Sigmoid colon (tissue), 7 donors: ENCODE measurements at places on chromosomes 12 and 14. TPM values are rescaled to one million over a fixed set of nuclear protein-coding genes. Genes with fewer than 3 reads are reported as not detected.

- H3K4me3 ChIP-seq, result no peak overlapping the region
- no peak overlapping the region for H3K27ac ChIP-seq
- no peaks in the 10 kb centered on the region for H3K4me1 ChIP-seq
- DNase-seq, result no peak
- no peaks in the 10 kb centered on the region for H3K36me3 ChIP-seq
- H3K27me3 ChIP-seq, result no peaks in the 10 kb centered on the region
Measured at GRCh38 chr12:84732828-84733340, 179.7 kb downstream of the SLC6A15 start.

GRCh38 chr14:32200368-32201192 is 1.3 kb upstream of the RNU6-7 start:
- peak overlapping the region; percentile 85 for H3K27ac ChIP-seq
- peaks cover 12% of the 10 kb centered on the region for H3K4me1 ChIP-seq
- H3K4me3 ChIP-seq, result peak overlapping the region; percentile 68

- no peaks in the 10 kb centered on the region for H3K36me3 ChIP-seq
- no peak overlapping the region for H3K27ac ChIP-seq
- no peaks in the 10 kb centered on the region for H3K27me3 ChIP-seq
- no peak overlapping the region for H3K4me3 ChIP-seq
Measured at GRCh38 chr14:51962711-51963110, 26.6 kb upstream of the RTRAF start.

GRCh38 chr12:7705846-7706245 is 5.4 kb upstream of the DPPA3 start:
- no peaks in the 10 kb centered on the region for H3K36me3 ChIP-seq
- no peak overlapping the region for H3K27ac ChIP-seq
- no peaks in the 10 kb centered on the region for H3K27me3 ChIP-seq
- DNase-seq, result no peak
- H3K4me3 ChIP-seq, result no peak overlapping the region
- no peaks in the 10 kb centered on the region for H3K4me1 ChIP-seq

- H3K27ac ChIP-seq, result no peak overlapping the region
- no peaks in the 10 kb centered on the region for H3K4me1 ChIP-seq
- DNase-seq, result no peak
Measured at GRCh38 chr12:89247541-89247942, 104.8 kb downstream of the DUSP6 start.

GRCh38 chr14:50237427-50237826 is 6.0 kb upstream of the SOS2 start:
- no peaks in the 10 kb centered on the region for H3K36me3 ChIP-seq
- no peak overlapping the region for H3K27ac ChIP-seq
- no peak overlapping the region for H3K4me3 ChIP-seq
- DNase-seq, result no peak

- H3K36me3 ChIP-seq, result no peaks in the 10 kb centered on the region
- no peaks in the 10 kb centered on the region for H3K27me3 ChIP-seq
- H3K4me1 ChIP-seq, result no peaks in the 10 kb centered on the region
- no peak for DNase-seq
- no peak overlapping the region for H3K27ac ChIP-seq
Measured at GRCh38 chr14:72598306-72598705, 295.6 kb downstream of the DPF3 start.

GRCh38 chr14:101442451-101442850 is 118.8 kb upstream of the DIO3 start:
- no peak for DNase-seq
- no peaks in the 10 kb centered on the region for H3K36me3 ChIP-seq
- no peaks in the 10 kb centered on the region for H3K4me1 ChIP-seq

GRCh38 chr12:26298785-26299621 is 103.6 kb downstream of the SSPN start:
- no peaks in the 10 kb centered on the region for H3K36me3 ChIP-seq
- peak overlapping the region; percentile 16 for H3K4me3 ChIP-seq
- peaks cover 13% of the 10 kb centered on the region for H3K4me1 ChIP-seq
- peak overlapping the region; percentile 72 for H3K27ac ChIP-seq

DNA sequence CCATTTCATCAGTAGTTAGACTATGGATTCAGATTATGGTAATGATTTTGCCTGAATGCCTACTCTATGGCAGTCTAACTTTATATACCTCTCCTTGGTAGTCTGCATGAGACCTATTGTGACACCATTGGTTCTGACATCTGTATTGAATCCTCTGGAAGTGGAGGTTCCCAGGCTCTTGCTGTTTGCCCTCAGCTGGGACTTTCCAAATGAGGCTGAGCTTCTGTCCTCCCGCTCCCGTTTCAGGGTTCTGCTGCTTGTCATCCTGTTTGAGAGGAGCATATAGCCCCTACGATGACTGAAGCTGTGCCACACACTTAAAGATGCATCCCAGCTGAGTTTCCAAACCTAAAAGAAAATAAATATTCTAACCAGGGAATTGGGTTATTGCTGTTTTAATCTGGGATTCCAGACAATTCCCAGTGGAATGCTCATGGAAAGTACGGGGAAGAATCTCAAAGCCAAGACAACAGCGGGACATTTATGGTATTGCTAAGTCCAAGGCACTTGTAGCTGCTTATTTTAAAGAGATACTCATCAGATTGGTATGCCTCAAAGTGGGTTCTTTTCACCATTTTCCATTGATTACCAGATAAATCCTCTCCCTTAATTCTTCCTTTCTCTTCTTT is 105.9 kb downstream of the ETV6 start:
- no peaks in the 10 kb centered on the region for H3K36me3 ChIP-seq
- peaks cover 78% of the 10 kb centered on the region for H3K4me1 ChIP-seq
- DNase-seq, result no peak
- H3K4me3 ChIP-seq, result peak overlapping the region; percentile 14

DNA sequence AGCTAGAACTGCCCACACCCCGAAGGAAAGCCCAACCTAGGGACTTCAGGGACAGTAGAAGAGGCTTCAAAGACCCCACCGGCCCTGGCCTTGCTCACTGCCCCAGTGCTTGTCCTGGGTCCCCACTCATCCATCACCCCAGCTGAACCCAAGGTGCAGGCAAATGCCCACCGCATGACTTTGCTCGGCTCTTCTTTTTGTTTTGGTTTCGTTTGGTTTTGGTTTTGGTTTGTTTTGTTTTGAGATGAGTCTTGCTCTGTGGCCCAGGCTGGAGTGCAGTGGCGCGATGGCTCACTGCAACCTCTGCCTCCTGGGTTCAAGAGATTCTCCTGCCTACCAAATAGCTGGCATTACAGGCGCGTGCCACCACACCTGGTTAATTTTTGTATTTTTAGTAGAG is 9.0 kb downstream of the CCDC85C start:
- H3K27ac ChIP-seq, result peak overlapping the region; percentile 95
- no peaks in the 10 kb centered on the region for H3K36me3 ChIP-seq
- no peak overlapping the region for H3K4me3 ChIP-seq
- no peaks in the 10 kb centered on the region for H3K27me3 ChIP-seq

- no peaks in the 10 kb centered on the region for H3K27me3 ChIP-seq
- DNase-seq, result no peak
- H3K4me1 ChIP-seq, result no peaks in the 10 kb centered on the region
- H3K36me3 ChIP-seq, result peaks cover 42% of the 10 kb centered on the region
Measured at GRCh38 chr12:113370923-113371682, 12.7 kb downstream of the PLBD2 start.

DNA sequence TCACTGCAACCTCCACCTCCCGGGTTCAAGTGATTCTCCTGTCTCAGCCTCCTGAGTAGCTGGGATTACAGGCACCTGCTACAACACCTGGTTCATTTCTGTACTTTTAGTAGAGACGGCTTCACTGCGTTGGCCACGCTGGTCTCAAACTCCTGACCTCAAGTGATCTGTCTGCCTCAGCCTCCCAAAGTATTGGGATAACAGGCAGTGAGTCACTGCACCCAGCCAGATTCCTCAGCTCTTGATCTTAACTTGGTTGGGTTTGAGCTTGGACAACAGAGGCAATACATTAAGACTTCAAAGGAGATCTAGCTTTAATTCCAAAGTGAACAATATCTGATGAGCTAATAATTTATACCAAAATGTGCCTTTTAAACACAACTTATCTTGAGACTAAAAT is 5.6 kb downstream of the DAZAP2 start:
- peaks cover 25% of the 10 kb centered on the region for H3K4me1 ChIP-seq
- no peak overlapping the region for H3K4me3 ChIP-seq
- no peak for DNase-seq
- H3K27ac ChIP-seq, result no peak overlapping the region

GRCh38 chr12:16165506-16165905 is 112.0 kb downstream of the SLC15A5 start:
- no peaks in the 10 kb centered on the region for H3K27me3 ChIP-seq
- peaks cover 7% of the 10 kb centered on the region for H3K4me1 ChIP-seq
- DNase-seq, result peak; percentile 69
- no peaks in the 10 kb centered on the region for H3K36me3 ChIP-seq
- no peak overlapping the region for H3K27ac ChIP-seq

DNA sequence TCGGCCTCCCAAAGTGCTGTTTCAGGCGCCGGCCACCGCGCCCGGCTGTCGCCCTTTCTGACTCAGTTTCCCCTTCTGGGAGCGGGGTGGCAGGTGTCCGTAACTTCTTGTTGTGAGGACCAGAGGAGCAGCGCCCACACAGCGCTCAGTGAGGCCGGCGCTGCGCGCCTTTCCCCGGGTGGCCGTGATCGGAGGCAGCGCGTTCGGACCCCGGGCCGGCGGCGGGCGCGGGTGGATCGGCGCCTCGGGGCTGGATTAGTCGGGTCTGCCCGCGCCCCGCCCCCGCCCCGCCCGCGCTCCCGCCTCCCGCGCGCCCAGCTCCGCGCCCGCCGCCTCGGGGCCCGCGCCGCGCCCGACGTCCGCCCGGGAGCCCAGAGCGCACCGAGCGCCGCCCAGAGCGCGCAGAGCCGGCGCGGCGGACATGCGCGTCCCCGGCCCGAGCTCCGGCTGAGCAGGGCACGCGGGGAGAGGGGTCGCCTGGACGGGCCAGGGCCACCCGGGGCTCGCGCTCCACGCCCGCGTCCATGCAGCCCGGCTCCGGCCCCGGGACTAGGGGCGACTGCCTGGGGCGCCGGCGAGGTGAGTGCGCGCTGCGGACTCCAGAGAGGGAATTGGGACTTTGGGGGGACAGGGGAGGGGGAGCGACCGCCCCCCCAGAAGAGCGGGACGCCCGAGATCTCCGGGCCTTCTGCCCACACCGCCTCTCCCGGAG is 50.6 kb downstream of the LRCOL1 start:
- DNase-seq, result no peak
- H3K36me3 ChIP-seq, result no peaks in the 10 kb centered on the region
- H3K4me3 ChIP-seq, result peak overlapping the region; percentile 56
- no peak overlapping the region for H3K27ac ChIP-seq
- peaks cover 20% of the 10 kb centered on the region for H3K4me1 ChIP-seq
- H3K27me3 ChIP-seq, result no peaks in the 10 kb centered on the region

- H3K27ac ChIP-seq, result peak overlapping the region; percentile 70
- peak overlapping the region; percentile 27 for H3K4me3 ChIP-seq
- peak; percentile 74 for DNase-seq
- no peaks in the 10 kb centered on the region for H3K27me3 ChIP-seq
- H3K36me3 ChIP-seq, result no peaks in the 10 kb centered on the region
Measured at GRCh38 chr14:68088451-68088854, 268.9 kb downstream of the RAD51B start.

The CCDC88C gene
- 1.1 TPM for total RNA-seq

The DIO2 gene
- 0.16 TPM for total RNA-seq

The CDKL1 gene
- 39.8 TPM for total RNA-seq

The CIROP gene
- not detected for total RNA-seq

The GSC gene
- total RNA-seq, result 7.5 TPM

The SLC5A8 gene
- not detected for total RNA-seq
